ENCODE measurements at places on chromosomes 1 and 21.

DNA sequence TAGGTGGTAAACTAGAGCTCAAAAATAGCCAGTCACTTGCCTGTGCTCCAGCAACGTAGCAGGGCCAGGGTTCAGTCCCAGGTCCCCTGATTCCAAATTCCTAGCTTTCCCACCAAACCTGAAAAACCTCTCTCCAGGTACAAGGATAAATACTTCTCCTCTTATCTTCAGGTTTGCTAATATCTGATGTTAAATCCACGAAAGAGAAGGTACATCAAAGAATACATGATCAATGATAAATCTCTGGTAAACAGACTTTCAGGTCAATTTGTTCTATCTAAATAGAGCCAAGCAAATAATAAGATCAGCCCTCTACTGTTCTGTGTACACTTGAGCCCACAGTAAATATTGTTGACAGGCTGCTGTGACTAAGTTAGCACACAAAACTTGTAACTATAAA is 52.1 kb upstream of the AKT3 start:
- DNase-seq, result no peak

DNA sequence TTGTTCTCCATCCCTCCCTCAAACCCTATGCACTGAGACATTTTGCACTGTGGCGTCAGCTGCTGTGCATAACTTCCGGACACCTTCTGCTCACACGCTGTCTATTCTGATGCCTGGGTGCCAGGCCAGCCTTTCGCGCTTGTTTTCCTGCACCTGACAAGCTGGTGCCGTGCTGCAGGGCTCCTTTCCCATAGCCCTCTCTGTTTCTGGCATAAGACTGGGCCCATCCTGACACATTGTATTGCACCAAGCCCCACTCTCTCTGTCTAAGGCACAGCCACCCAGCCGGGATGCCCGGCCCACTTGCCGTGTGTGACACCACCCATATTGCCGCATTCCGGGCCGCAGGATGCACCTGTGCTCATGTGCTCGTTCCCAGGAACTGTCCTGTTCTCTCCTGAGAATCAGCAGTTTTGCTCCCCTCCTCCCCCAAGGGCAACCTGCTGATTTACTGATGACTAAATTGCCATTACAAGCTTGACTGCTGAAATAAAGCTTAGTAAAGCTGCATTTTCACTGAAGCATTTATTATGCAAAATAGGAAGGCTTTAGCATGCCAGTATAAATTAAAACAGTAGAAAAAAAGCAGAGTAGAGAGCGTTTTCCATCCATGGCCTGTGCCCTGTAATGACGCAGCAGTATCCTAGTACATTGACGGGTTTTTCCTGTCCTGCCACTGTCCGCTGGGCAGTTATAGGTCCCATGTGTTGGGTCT is 88.0 kb downstream of the CD247 start:
- no peak for DNase-seq

- DNase-seq, result peak; percentile 89
Measured at GRCh38 chr1:156889802-156890580, 3.5 kb upstream of the PEAR1 start.

DNA sequence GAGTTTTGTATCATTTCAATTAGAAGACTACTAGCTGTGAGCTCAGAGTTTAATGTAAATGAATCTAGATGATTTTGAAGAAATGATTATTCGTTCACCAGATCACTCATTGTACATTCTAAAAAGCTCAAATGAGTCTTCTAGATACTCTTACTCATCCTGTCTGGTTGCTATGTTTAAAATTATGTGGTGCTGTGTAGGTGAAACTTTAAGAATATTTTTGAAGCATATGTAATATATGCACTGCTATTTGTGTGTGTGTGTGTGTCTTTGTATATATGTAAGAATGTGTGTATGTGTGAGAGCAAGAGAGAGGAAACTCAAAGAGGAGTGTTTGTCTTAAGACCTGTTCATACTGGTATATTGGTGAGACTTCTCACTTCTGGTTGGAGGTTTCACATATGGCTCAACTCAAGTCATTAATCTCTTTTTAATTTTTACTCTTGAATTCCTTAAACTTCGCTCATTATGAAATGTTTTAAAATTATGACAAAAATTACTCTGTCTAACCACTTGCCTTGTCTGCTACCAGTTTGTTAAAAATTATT is 8.6 kb upstream of the C1orf105 start:
- DNase-seq, result no peak

DNA sequence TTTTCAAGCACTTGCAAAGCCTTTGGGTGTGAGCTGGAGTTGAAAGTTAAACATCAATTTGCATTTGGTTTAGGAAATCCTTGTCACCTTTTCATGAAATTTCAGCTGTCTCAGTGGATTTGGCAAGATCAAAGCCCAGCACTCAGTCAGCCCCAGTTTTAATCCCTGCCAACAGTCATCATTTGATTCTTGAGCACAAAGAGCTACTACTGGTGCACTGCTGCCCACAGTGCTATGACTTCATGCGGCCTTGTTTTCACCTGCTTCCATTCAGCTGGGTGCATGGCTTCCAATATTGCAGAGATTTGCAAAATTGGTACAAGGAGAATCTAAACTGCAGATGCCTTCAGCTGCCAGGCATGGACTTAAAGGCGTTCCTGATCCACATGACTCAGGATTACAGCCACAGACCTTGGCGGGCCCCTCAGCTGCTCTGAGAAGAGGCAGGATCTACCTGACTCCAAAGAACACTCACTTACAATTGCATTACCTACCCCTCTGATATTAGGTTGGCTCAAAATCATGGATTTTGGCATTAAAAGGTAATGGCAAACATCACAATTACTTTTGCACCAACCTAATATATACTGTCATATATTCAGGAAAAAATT is 259.1 kb downstream of the DSCAM start:
- no peak for DNase-seq

GRCh38 chr1:89723863-89724262 is 90.9 kb downstream of the LRRC8C start:
- peak; percentile 78 for DNase-seq

DNA sequence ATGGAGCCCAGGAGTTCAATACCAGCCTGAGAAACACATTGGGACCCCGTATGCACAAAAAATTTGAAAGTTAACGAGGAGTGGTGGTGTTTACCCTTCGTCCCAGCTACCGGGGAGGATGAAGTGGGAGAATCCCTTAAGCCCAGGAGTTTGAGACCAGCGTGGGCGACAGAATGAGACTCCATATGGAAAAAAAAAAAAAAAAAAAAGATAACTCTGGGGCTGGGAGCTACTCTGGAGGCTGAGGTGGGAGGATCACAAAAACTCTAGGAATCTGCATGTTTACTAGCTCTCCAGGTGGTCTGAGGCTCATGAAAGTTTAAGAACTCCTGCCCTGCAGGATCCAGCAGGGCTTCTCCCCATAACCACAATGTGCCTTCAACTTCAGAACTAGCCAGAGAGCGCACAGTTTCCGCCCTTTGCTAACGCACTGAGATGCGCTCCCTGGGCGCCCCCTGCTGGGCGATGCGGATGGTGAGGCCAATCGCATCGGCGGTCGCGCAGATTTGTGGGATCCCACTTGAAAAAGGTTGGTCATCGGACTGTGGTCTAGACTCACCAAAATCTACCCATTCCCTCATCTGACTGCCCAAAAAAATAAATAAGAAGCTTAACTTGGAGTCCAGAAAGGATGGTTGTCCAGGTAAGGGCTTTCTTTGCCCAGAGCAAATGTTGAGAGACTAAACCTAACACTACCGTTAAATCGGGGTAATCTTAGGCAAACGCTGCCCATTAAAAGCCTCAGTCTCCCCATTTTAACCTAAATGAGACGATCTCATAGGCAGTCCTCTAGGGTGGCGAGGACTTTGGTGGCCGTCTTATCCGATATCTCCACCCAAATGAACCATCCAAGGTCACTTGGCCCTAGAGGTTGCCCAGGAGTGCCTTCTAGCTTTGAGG is 8.8 kb downstream of the ZNF683 start:
- DNase-seq, result peak; percentile 80

DNA sequence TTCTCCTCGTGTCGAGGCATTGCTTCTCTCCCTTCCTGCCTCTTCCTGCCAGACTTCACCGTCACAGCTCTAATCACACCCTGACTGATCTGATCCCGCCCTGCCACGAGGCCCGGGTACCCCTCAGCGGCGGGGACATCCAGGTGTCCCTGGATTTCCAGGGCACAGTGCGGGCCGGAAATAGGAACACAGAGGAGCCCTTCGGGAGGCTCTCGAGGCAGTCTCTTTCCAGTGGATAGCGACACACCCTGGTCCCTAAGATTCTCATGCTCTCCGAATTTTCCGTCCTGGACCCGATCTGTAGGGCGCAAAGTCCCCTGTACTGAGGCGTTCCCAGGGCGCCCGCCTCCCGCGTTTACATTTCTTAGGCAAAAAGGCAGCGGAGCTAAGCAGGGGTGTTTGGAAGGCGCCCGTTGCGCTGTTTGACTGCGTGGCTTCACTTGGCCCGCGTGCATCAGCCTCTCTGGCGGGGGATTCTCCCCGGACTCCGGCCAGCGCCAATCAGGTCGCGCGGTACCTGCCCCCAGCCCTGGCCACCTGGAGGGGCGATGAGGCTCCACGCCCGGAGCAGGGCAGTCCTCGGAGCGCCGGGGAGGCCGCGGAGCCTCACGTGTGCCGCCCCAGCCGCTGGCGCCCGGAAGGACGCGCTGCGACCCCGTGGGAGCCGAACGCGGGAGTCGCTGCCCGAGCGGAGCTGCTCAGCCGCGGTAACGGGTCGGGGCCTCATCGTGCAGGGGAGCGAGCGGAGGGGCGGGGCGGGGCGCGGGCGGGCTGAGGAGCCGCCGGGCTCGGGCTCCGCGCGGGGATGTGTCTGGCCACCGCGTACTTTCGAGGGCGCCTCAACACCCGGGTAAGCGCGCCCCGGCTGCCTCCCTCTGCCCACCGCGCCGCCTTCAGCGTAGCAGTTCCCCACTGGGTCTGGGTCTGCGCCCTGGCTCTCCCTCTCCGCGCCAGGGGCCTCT is at the start of gene FAM163A:
TSS of gene FAM163A (plus strand) at position 575 of the 962 bp plus-strand sequence. CDS start 69,807 bp downstream, outside the sequence.
- no peak for DNase-seq

GRCh38 chr1:39789571-39790110 is 976 bp upstream of the BMP8B start:
- no peak for DNase-seq

GRCh38 chr1:86365896-86366295 is 30.2 kb downstream of the ODF2L start:
- no peak for DNase-seq

DNA sequence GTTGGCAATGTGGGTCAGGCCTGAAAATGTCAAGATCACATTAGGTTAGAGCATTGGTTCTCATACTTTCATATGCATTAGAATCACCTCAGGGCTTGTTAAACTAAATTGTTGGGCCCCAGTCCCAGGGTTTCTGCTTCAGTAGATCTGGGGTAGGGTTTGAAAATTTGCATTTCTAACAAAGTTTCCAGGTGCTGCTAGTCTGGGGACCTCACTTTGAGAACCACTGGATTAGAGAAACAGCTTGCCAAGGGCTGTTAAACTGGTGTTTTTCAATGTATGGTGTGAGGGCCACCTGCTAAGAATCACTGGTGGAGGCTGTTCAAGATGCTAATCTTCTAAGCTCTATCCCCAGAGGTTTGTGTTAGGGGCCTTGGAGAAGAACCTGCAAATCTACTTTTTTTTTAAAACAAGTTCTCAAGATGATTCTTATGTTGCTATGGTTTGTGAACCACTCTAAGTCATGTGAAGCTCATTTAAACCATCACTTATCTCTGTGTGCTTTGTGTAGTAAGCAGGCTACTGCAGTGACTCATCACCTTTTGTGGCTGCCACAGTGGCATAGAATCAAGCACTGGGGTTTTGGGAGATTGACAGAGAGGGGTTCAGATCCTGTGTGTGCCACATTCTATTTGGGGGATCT is 152.2 kb downstream of the S1PR1 start:
- DNase-seq, result peak; percentile 15

- no peak for DNase-seq
Measured at GRCh38 chr1:108892356-108893140, 15.8 kb downstream of the GPSM2 start.

DNA sequence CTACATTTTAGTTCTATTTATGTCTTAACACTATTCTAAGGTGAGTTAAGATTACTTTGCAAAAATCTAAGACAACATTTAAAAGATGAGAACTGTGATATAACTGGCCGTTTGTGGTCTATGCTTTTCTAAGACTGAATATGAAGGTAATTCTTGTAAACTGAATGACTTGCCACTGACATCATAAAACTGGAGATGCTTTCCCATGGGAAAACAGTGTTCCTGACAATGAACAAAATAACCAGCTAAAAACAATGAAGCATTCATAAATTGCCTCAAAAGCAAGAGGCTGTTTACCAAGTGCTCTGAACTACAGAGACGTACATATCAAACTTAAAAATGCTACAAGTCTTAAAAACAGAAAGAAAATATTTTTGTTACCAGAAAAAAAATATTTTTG is 54.7 kb downstream of the APP start:
- DNase-seq, result peak; percentile 80

GRCh38 chr1:29471487-29472313 is 235.4 kb downstream of the PTPRU start:
- no peak for DNase-seq

- peak; percentile 74 for DNase-seq
Measured at GRCh38 chr1:1361982-1362423, 3.6 kb upstream of the MXRA8 start.

GRCh38 chr1:93528412-93528811 is 80.5 kb downstream of the FNBP1L start:
- no peak for DNase-seq

- DNase-seq, result no peak
Measured at GRCh38 chr1:100811808-100812207, 82.8 kb downstream of the EXTL2 start.

DNA sequence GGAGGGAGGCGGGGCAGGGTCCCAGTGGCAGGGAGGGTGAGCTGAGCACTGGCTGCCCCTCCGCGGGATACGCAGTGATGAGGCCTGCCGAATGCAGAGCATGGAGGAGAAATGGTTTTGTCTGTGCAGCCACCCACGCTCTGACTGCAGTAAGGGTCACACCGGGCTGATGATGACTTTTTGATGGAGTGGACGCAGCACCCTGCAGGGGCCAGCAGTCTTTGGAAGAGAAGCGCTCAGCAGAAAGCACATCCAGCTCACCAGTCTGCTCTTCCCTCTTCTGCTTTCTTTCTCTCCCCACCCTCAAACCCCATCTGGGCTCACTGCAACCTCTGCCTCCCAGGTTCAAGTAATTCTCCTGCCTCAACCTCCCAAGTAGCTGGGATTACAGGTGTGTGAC is 61.9 kb upstream of the ATP1A1 start:
- no peak for DNase-seq

- DNase-seq, result peak; percentile 70
Measured at GRCh38 chr1:119673171-119673940, 25.3 kb upstream of the ZNF697 start.

GRCh38 chr1:8214501-8215173 is 103.3 kb upstream of the SLC45A1 start:
- DNase-seq, result no peak

Data from cardiac fibroblast (primary cell).